Ecto neural progenitor cell (in vitro differentiated cells): ENCODE measurements at places on chromosomes 12 and 14.

- DNase-seq = no peak
These were observed 97.8 kb upstream of the PCED1B start for GRCh38 chr12:46981622-46982021.

- no peak for DNase-seq
These were observed 910 bp upstream of the NOPCHAP1 start for GRCh38 chr12:104985206-104985605.

DNA sequence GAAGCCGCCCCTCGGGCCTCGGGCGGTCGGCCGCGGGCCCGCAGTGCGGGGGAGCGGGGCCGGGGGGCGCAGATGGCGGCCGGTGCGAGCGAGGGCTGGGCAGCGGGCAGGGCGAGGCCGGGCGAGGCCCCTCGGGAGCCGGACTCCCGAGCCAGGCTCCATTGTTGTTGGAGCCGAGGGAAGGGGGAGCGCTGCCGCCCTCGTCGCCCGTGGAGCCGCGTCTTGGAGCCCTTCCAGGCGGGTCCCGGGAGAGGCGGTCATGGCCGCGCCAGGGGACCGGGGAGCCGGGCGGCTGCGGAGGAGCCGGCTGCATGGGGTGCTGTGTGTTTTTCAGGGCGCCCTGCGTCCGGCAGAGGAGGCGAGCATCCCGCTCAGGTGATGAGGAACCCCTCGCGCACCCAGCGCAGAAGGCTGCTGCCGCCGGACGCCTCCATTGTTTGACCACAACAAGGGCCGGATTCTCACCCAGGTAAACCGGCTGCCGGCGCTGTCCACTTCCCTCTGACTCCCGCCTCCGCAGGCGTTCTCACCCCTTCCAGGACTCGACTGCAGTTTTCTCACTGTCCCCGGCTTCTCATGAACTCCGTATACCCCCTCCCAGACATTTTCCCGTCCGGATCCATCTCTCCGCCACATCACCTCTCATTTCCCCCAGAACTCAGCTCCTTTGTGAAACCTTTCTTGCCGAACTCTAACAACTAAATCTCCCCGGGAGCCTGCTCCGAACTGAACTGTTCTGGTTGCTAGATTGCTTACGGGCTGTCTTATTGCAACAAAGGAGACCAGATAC is 732 bp downstream of the ZNF664 start:
- peak; percentile 79 for DNase-seq

DNA sequence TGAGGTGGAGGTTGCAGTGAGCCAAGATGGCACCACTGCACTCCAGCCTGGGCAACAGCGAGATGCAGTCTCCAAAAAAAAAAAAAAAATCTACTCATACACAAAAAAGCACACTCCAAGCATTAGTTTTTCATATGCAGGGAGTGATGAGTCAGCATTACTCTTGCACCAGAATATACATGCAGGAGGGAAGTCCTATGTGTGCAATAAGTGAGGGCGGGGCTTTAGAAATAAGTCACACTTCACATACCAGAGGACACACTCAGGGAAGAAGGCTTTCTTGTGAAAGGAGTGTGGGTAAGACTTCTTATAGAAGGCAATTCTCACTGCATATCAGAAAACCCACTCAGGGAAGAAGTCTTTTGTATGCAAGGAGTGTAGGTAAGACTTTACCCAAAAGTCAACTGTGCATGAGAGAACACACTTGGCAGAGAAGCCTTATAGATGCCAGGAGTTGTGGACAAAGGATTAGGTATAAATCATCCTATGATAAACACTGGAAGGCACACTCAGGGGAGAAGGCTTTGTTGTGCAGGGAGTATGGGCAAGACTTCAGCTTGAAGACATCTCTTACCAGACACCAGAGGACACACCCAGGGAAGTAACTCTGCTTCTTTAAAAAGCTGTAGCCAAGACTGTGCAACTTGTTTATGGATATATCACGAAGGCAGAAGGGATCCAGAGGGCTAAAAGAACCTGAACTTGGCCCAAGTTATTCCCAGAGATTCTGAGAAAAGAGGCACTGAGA is 50.5 kb downstream of the ATF7 start:
- DNase-seq = no peak

DNA sequence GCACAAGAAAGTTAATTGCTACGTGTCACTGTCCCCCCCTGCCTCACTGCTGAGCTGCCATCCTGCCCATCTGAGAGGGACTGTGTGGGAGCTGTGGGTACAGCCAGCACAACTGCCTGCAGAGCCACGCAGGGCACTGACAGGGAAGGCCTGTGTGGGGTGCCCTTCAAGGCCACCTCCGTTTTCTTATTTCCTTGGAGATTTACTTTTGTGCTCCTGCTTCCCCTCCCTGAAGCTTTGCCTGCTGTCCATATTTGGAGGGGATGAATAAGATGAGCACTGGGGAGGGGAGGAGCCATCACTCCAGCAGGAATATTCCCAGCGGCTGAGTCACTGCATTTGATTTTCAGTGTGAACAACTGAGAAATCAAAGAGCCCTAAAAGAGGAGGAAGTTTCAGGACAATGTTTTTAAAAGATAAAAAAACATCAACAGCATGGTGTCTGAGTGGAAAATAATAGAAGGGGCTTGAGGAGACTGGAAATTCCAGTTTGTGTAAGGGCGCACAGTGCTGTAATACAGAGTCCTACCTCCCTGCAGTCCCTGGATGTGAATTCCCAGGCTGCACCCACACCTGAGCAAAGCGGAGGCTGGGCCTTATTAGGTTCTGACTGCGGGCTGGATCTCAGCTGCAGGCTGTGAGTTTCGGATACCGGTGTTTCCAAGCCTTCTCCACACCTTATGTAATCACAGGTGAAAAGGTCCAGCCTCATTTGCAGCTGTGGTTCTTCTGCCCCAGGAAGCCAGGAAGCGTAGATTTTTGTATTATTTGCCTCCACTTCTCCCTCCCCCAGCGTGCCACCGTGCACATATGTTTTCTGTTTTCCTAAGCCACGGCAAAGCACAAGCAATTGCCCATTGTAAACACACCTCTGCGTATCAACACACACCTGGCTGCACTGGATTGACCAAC is 192.6 kb upstream of the BCL2L14 start:
- DNase-seq = no peak

- no peak for DNase-seq
These were observed 840 bp downstream of the MRPL52 start for GRCh38 chr14:22830443-22831010.

DNA sequence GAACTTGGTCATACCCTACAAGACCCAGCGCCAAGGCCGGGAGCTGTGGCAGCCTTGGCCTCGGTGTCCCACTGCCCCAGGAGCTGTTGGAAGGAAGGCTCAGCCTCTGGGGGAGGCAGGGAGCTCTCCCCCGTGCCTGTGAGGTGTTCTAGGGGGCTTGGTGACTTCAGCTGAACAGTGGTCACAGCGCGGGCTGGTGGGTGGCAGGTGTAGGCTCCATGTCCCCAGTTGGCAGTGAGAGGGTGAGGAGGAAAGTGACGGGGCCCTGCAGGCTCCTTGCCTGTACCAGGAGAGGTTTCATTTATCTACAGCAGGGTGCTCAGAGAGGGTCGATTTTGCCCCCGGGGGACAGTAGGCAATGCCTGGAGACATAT is 47.5 kb downstream of the DLK1 start:
- peak; percentile 39 for DNase-seq

- DNase-seq = no peak
These were observed 5.5 kb downstream of the PRKCH start for GRCh38 chr14:61326847-61327246.

DNA sequence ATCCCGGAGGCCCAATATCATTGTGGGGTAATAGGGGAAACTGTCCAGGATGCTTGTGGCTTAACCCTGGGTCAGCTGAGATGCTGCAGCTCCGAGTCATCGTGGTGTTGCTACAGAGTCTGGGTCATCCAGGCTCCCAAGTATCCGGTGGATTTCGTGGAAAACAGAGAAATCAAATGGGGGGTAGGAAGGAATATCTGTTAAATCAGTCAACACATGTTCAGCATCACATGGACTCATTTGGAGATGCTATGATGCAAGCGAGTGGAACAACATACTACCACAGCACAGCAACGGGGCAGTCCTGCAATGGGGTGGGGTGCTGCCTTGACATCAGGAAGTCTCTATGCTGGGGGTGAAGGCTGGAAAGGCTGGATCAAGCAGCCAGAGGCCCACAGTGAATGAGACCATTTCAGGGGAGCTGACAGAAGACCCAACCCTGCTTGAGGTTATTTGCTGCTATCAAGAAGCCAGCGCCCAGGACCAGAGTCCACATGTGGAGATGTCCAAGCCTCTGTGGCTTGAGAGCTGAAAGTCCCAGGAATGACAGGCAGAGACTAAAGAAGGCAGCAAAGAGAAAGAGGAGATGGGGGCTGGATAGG is 22.9 kb downstream of the VDR start:
- DNase-seq = no peak

DNA sequence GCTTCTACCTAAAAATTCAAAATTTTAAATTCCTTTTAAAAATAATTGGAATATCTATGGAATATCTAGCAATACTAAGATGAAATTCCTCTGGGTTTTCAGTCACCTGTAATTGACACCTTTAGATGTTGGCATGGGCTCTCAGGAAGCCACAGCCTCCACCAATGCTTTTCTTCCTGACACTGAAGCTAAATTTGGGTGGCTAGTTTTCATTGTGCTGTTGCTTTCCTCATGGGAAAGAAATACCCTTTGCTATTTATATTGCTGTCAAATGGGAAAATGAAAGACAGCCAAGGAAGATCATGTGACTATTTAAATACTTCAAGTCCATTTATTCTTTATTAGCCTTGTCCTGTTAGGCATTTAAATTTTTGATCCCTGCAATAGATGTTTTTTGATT is 313.0 kb downstream of the NAV3 start:
- DNase-seq = no peak

GRCh38 chr14:104188727-104189400 is 50.5 kb downstream of the KIF26A start:
- no peak for DNase-seq

DNA sequence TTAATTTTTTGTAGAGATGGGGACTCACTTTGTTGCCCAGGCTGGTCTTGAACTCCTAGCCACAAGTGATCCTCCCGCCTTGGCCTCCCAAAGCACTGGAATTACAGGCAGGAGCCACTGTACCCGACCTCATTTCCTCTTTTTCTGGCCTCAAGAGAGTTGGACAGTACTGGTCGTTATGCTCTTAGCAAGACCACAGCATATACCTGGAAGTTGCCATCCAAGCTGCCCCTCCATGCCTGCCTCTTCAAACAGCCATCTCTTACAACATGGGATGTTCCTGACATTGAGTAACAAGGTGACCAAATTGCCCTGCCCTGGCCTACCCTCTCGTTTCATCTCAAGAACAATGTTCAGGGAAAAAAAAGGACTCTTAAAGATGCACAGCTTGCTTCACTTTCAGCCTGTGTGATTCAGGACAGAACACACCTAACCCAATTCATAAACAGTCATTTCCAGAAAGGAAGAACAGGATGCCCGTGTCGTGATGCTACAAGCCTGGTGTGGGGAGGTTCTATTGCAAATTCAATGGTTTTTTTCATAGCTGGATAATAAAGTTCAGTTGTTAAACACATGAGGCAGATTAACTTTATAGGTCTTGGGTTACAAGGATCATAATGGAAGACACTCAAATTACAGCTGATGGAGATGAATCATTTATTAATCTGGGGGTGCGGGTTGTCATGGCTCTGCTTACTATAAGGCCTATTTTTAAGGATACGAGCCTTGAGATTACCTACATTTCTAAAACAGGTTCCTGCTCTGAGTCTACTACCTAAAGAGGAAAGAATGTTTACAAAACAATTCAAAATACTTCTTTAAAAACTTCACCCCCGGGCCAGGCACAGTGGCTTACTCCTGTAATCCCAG is 11.9 kb downstream of the GLTP start:
- no peak for DNase-seq

- DNase-seq = no peak
These were observed 1.8 kb downstream of the OTOGL start for GRCh38 chr12:80101126-80101525.

DNA sequence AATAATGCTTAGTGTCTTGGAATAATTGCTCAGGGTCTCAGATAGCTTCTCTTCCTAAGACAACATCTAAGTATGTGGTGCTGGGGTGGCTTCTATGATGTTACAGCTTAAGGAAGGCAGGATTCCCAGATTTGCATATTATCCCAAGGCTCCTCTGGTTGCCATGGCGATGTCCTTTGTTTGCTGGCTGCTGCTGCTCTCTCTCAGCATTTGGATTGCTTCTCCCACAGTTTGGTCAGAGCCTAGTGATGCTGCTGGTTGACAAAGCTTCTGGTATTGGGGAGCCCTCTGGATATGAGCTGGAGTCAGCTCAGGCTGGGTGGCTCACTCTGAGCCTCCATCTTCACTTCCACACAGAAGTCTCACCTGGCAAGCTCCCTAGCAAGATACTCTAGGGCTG is 56.4 kb upstream of the FBXO33 start:
- DNase-seq = peak; percentile 83

DNA sequence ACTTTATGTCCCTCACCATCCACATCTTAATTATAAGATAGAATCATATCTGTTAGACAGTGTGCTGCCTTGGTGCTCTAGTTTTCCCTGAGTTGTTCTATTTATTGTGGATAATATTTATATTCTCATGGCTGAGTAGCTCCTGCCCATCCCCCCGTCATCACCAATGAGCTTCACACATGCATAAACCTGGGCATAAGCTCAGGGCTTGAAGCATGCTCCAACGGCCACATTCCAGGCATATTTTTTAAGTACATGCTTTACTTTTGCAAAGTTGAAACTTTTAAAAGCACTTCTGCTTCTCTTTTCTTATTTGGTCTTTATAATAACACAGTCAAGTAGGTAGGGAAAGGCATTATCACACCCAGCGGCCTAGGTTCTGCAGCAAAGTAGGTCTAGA is 3.4 kb upstream of the FBXO34 start:
- no peak for DNase-seq

DNA sequence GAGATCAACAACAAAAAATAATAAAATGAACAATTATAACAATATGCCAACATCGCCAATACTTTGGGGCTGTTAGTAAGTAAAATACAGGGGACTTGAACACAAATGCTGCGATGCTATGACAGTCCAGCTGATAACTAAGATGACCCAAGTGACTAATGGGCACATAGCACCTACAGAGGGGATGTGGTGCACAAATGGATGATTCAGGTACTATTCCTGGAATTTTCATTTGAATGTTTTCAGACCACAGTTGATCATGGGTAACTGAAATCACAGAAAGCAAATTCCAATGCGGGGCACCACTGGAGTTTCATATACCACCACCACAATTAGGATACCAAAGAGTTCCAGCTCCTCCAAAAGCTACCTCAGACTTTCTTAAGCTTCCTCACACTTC is 82.9 kb downstream of the RCOR1 start:
- no peak for DNase-seq

DNA sequence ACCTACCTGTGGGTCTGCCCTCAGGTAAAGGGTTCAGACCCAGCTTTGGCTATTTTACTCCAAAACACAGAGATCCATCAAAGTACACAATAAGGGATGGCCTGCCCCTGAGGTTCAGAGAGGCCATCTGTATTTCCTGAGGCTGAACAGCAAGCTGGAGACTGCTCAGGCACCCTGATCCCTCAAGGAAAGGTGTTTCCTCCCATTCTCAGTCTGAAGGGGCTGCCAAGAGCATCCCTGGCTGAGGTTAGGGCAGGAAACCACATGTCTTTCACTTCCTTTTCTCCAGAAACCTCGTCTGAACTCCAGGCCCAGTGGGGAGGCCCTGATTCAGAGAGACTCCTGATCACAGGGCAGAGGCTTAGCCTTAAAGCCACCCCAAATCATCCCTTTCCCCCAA is 1.5 kb downstream of the RILPL1 start:
- DNase-seq = no peak

- no peak for DNase-seq
These were observed 47.3 kb upstream of the LRIG3 start for GRCh38 chr12:58967561-58967960.
